ENCODE measurements at places on chromosomes 3 and 15. TPM values are rescaled to one million over a fixed set of nuclear protein-coding genes. Genes with fewer than 3 reads are reported as not detected.

The FSIP1 gene
- 0.16 TPM for total RNA-seq

The NRROS gene
- total RNA-seq = 4.4 TPM

The MYEF2 gene
- 7.0 TPM for total RNA-seq

The KLHL40 gene
- not detected for total RNA-seq

The OR5K2 gene
- total RNA-seq = not detected

The TF gene
- 0.19 TPM for total RNA-seq

The FSD2 gene
- total RNA-seq = not detected

The AEN gene
- 80.6 TPM for total RNA-seq

The SLC12A1 gene
- total RNA-seq = not detected

The NAA80 gene
- 1.9 TPM for total RNA-seq

The PXK gene
- 8.4 TPM for total RNA-seq

The PIERCE2 gene
- total RNA-seq = 0.32 TPM

The IL5RA gene
- not detected for total RNA-seq

The B2M gene
- 2,993 TPM for total RNA-seq

The SH2D7 gene
- not detected for total RNA-seq

The IMPG2 gene
- total RNA-seq = 0.16 TPM

The ILDR1 gene
- not detected for total RNA-seq

Data from bladder microvascular endothelial cell (primary cell).